ENCODE measurements at places on chromosomes 13 and 19. TPM values are rescaled to one million over a fixed set of nuclear protein-coding genes. Genes with fewer than 3 reads are reported as not detected.

GRCh38 chr13:19845758-19846157, 17.7 kb downstream of the ZMYM5 start:
- peak; percentile 96 for DNase-seq

GRCh38 chr19:52992109-52993004, 21.4 kb upstream of the ERVV-1 start:
- peak; percentile 13 for DNase-seq

KBTBD7 gene
- total RNA-seq = 15.5 TPM

ZNF441 gene
- total RNA-seq = 4.5 TPM

KIR2DL1 gene
- total RNA-seq = not detected

All from cardiac muscle cell (in vitro differentiated cells and primary cell).